ENCODE measurements at places on chromosomes 13 and 19.
A peak's percentile ranks its signal among the peaks of the same experiment; 100 is the strongest.

DNA sequence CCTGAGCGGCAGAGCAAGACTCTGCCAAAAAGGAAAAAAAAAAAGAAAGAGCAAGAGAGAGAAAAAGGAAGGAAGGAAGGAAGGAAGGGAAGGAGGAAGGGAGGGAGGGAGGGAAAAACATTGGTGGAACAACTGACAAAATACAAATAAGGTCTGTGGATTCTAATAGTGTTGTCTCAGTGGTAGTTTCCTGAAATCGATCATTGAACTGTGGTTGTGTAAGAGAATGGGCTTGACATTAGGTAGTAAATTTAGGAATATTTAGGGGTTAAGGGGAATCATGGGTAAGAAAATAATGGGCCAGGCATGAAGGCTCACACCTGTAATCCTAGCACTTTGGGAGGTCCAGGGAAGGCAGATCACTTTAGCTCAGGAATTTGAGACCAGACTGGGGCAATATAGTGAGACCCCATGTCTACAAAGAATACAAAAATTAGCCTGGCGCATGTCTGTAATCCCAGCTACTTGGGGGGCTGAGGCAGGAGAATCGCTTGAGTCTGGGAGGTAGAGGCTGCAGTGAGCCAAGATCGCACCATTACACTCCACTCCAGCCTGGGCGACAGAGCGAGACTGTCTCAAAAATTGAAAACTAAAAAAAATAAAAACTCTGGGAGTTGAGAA is 14.5 kb downstream of the PHLDB3 start:
- DNase-seq: no peak

GRCh38 chr13:27151798-27152599 is 19.6 kb downstream of the USP12 start:
- no peak for DNase-seq

GRCh38 chr13:45257638-45258333 is 56.9 kb upstream of the KCTD4 start:
- no peak for DNase-seq

DNA sequence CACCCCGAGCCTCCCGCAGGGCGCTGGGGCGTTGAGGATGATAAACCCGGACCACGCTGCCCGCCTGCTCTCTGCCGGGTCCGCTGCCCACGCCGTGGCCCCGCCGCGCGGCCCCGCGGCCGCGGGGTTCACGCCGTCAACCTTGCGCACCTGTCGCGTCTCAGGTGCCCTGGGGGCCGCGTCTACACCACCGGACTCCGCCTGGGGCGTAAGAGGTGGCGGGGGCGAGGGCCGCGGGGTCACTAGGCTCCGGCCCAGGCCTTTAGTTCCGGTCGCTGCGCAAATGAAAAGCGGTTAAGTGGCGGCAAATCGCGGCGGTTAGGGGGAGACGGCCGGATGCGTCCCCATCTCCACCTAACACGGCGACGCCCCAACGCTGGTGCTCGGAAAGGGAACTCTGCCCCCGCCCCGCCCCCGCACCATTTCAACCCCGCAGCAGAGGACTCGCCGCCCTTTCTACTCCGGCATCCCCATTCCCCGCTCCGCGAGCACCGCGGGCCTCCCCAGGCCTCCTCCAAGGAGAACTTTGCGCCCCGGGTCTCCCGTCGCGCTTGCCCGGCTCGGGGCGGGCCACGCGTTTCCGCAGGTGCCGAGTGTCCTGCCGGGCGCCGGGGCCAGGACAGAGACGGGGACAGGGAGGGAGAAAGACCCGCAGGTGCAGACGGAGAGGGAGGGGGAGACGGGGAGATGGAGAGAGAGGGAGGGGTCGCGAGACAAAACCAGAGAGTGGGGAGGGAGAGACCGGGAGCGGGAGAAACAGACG is 4.3 kb downstream of the ONECUT3 start:
- no peak for DNase-seq

DNA sequence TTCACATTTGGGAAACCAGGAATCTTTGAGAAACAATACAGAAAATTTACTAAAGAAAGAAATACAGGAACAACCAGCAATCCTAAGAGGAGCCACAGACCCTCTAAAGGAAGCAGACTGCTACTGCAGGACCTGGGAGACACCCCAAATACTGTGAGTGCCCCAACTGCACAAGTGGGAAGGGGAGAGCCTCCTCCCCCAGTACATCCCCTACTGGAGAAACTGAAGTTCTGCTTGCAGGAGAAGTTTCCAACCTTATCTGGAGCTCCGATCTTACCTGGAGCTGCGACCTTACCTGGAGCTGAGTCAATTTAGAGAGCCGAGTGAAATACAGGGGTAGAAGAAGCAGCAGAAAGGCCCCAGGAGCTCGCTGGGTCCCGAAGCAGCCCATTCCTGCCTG is 236.4 kb upstream of the SPRY2 start:
- no peak for DNase-seq

DNA sequence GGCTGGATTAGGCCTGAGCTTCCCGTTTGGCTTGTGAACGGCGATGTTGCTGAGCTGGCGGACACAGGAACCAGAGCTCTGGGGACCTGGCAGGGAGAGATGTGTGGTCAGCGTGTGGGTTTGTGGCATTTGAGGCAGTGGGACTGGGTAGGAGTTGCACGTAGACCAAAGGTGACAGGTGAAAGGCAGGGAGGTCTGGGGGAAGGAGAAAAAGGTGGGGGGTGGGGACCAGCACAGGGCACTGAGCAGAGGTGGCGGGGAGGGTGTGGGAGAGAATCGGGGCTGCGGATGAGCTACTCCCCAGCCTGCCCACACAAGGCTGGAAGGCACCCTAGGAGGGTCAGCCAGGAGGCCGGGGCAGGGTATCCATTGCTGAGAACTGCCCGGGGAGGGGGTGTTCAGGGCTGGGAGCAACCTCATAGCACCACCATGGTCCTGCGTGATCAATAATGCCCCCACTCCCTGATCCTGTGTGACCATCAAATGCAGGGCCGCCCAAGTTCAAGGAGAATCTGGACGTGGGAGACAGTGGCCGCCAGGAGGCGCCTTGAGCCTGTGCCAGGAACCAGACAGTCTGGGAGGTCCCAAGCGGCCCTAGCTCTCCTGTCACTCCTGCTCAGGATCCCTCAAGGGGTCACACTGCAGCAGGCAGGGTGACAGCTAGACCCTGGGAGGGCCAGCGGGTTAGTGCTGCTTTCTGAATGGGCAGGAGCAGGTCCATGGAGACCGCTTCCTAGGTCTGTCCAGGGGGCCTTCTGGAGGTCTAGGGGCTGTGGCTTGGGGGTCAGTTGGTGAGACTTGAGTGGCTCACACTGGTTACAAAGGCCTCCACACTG is 12.8 kb upstream of the SELENOW start:
- peak; percentile 29 for DNase-seq

DNA sequence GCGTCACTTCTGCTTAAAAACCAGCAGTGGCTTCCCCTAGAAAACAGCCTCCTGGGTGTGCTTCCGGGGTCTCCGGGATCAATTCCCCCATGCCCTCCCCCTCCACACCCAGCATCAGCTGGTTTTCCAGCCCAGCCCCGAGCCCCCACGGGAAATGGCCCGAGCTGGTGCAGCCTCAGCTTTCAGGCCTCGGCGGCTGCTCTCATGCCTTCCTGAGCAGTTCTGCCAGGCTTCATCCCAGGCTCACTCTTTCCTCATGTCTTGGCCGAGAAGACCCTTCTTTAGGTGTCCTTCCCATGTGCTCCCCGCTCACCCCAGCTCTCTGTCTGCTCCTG is 103.1 kb upstream of the RNF113B start:
- DNase-seq: no peak

- no peak for DNase-seq
Measured at GRCh38 chr13:77337159-77337558, 10.3 kb upstream of the MYCBP2 start.

DNA sequence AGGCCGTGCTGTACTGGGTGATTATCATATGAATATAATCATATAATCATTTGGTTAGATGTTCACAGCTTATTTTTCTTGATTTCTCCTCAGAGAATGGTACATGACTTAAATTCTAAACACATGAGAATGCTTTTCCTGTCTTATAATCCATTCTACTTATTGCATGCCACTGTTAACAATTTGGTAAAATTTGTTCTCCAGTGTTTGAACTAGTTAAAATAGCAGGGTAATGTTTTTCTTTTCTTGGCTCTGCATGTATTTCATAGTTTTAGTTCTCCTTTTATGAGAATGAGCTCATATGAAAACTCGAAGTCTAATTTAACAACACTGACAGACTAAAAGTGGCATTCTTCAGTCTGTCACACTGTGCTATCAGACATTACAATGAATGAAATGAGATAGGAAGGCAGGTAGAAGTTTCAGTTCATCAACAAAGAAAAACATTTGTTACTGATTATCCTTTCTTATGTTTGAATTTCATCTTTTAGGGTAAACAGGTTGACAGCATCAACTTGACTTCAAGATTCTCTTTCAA is 10.2 kb downstream of the SPRYD7 start:
- DNase-seq: no peak

DNA sequence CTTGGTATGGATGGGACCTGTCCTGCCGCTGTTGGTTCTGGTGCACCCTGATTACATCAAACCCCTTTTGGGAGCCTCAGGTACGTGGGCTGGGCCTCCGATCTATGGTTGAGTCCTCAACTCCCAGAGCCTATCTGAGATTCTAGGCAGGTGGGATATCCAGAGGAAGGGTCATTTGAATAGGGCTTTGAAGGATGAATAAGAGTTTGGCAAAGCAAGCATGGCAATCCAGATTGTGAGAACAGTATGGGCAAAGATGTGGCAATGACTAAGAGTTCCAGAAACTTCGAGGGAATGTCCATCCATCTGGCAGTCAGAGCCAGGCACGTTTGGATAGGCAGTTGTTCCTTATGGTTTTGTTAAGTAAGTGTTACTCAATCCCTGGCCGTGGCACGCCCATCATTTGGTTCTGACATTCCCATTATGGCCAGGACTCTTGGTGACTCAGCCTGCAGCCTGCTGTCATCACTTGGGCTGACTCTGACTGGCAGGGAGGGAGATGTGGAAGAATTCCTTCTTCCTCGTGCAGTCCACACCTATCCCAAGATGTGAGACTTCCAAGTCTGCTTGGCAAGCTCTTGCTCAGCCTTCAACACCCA is 21.5 kb downstream of the CYP4F22 start:
- DNase-seq: no peak

GRCh38 chr13:58884353-58885209 is 1253.0 kb downstream of the PCDH17 start:
- DNase-seq: no peak

DNA sequence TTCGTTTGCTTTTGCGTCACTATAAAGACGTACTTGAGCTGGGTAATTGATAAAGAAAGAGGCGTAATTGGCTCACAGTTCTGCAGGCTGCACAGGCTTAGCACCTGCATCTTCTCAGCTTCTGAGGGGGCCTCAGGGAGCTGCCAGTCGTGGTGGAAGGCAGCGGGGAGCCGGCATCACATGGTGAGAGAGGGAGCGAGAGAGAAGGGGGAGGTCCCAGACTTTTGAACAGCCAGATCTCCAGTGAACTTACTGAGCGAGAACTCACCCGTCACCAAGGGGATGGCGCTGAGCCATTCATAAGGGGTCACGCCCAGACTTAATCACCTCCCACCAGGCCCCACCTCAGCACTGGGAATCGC is 58.7 kb upstream of the F7 start:
- DNase-seq: no peak
